ENCODE measurements at places on chromosomes 5 and 9.

- no peak for DNase-seq
These were observed 92.5 kb downstream of the TLR4 start for GRCh38 chr9:117796681-117797080.

DNA sequence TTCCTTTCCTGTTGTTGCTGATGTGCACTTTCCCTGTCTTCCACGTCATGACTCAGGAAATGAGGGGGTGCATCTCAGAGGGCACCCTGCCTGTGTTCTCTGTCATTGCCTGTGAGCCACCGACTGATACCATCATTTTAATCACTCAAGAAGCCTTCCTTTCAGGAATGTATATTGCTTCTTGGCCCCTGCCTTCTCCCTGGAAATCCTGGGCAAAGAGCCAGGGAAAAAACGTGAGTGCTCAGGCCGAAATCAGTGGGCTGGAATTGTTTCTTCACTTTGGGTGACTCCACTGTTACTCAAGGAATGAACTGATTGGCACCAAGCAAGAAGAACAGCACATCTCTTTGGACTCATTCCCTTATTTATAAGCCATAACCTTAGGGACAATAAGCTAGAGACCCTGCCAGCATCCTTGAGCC, 126.1 kb downstream of the SNX18 start:
- DNase-seq = no peak

GRCh38 chr9:114141553-114142402, 13.6 kb upstream of the COL27A1 start:
- DNase-seq = no peak

DNA sequence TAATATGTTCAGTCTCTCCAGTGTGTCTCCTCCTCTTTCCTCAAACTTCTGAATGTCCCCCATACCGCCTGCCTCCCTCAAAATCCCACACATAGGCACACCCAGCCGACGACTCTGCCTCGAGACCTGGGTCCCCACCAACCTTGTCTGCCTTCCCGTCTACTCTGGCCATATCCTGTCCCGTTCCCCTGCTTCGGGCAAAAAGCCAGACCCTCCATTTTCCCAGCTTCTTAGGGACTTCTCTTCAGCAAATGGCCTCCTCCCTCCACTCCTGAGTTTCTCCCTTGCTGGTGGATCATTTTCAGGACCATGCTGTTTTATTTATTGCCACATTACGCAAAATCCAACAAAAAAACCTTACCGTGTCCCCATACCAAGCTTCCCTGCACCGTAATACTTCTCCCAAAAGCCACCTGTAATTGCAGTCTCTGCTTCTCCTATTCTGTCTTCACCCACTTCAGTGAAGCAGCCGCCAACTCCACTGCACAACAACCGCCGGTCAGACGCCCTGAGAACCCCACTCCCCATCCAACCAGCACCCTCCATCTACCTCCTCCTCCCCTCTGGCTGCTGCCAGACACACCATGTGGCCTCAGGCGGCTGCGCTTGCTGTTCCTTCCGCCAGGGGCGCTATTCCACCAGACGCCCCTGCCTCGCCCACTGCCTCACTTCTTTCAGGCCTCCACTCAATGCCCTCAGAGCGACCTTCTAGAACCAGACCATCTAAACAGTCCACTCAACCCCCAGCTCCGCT, 117.0 kb downstream of the TRPM6 start:
- DNase-seq = peak; percentile 21

GRCh38 chr5:178279723-178280438, 47.3 kb upstream of the PHYKPL start:
- no peak for DNase-seq

- no peak for DNase-seq
These were observed 24.0 kb downstream of the RANBP17 start for GRCh38 chr5:170885809-170886208.

- no peak for DNase-seq
These were observed 43.8 kb downstream of the NDFIP1 start for GRCh38 chr5:142152384-142152732.

- no peak for DNase-seq
These were observed 64.2 kb upstream of the SUSD1 start for GRCh38 chr9:112239284-112239683.

GRCh38 chr5:73321757-73322436, 126.7 kb downstream of the FOXD1 start:
- DNase-seq = no peak

DNA sequence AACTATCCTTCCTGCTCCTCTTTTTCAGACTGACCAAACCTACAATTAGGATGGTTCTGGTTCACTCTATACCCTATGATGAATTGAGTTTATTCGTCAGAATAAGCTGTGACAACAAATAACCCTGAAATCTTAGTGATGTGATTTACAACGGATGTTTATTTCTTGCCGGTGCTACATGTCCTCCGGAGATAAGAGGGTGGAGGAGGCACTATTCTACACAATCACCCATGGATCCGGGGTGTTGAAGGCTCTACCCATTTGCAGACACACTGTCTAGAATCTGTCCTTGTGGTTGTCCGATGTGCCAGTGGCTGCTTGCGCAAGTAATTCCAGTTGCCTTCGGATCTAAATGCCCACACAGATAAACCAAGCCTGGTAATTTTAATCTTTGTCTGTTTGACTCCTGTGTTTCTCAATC, 44.7 kb downstream of the CDC14B start:
- no peak for DNase-seq

- DNase-seq = no peak
These were observed 78.9 kb upstream of the ICE1 start for GRCh38 chr5:5343568-5343967.

GRCh38 chr9:114000063-114000454, 78.0 kb downstream of the AMBP start:
- no peak for DNase-seq

DNA sequence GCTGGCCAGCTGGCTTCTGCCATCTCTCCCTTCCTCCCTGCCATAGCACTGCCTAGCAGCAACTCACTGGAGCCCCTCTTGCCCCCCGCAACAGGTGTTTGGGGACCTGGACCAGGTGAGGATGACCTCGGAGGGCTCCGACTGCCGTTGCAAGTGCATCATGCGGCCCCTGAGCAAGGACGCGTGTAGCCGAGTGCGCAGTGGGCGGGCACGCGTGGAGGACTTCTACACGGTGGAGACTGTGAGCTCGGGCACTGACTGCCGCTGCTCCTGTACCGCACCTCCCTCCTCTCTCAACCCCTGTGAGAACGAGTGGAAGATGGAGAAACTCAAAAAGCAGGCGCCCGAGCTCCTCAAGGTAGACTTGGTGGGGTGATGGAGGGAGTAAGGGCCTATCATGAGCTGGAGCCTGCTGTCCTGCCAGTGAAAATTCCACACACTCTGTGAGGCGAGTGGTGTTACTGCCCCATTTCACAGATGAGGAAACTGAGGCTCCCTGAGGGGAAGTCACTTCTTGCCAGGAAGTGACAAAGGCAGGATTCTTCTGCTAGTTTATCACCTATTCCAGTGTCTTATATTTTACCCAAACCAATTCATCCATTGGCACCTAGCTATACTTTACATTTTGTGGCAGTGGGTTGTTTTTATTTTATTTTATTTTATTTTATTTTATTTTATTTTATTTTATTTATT, 10.1 kb downstream of the OLFML2A start:
- no peak for DNase-seq

DNA sequence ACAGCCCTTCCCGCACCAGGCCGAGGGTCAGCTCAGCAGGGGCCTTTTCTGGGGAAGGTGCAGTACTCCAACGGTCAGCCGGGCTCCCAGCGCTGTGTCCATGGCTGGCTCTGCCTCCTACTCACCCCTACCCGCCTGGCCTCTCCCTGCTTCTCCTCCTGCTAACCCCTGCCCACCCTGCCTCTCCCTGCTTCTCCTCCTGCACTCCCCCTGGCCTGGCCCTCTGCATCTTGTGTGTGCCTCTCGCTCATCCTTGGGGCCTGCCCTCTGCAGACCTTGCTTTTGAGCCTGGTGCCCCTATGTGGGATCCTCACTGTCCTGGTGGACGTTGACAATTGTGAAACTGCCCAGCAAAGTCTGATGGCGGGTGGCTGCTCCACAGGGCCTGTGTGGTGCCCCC, 274.6 kb upstream of the IRX2 start:
- DNase-seq = no peak

DNA sequence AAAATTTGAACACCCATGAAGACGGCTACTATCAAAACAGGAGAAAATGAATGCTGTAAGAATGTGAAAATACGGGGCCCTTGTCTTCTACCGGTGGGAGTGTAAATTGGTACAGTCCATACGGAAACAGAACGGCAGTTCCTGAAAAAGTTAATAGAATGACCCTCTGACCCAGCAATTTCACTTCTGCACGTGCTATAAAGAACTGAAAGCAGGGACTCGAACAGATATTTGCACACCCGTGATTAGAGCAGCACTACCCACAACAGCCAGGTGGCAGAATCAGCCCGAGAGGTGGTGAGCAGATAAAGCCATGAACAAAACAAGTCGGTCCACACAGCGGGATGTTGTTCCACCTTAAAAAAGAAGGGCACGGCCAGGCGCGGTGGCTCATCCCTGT, 22.6 kb upstream of the SLC12A7 start:
- no peak for DNase-seq

DNA sequence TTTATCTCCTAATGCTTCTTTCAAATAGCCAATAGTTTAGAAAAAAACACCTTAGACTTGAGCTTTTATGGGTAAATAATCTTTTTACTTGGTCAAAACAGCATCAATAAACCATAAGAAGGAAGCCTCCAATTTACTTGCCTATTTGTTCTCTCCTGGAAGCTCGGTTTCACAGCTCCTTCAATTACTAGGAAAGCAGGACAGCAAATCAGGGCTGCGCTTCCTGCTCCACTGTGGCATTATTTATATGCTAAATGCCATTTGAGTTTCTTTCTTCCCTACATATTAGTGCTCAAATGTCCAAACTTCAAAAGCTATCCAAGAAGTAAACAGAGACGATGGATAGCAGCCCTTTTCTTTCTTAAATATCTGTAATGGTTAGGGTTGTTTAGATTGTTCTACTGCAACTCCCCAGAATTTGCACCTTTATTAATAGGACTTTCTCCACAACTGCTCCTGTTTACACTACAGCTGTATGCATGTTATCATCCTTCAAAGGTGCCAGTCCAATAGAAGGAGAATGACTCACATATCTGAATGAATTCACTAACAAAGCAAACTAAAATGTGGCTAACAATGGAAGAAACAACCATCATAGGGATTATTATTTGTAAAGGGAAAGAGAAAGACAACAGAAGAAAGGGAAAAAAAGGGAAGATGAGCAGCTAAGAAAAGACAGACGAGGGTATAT, 58.7 kb downstream of the MED27 start:
- no peak for DNase-seq

DNA sequence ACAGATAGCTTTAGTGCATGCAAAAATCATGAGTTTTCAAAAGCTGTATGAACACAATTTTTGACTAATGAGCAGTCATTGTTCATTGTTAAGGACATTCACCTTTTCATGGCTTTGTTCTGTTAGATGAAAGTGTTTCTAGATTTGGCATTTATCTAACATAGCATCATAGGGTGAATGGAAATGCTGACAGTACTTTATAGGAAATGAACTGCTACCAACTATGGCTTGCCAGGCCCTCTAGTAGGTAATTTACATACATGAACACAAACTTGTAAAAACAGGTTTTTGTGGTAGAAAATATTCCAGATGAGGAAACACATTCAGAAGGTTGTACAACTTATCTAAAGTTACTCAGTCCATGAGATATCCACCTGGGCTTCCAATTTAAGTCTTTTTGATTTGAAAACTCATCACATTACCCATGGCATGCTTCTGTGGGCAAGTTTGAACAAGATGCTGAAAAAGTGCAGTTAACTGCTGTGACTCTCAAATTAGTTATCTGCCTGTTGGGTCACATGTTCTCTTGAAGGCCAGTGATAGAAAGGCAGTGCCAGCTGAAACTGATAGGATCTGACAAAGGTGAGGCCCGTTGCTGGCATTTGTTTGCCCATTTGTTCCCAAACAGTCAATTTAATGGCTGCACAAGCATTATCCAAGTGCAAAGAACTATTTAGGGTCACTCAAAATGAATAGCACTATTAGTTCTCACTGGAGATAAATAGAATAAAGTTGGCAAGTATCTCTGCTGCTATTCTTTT, 399.1 kb downstream of the MAN2A1 start:
- DNase-seq = no peak

DNA sequence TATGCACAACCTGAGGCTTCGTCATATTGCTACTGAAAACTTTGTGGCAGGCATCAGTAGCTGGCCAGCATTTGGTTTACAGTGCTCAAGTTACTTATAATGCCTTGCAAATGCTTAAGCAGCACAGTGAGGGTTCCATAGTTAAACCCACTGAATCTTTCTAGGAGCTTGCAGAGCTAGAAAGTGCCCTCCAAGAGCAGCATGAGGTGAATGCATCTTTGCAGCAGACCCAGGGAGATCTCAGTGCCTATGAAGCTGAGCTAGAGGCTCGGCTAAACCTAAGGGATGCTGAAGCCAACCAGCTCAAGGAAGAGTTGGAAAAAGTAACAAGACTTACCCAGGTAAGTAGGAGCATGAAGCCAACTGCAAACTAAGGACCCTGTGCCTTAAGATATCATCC, 60.9 kb downstream of the CNTRL start:
- no peak for DNase-seq
